ENCODE measurements at places on chromosomes 5 and 9.

DNA sequence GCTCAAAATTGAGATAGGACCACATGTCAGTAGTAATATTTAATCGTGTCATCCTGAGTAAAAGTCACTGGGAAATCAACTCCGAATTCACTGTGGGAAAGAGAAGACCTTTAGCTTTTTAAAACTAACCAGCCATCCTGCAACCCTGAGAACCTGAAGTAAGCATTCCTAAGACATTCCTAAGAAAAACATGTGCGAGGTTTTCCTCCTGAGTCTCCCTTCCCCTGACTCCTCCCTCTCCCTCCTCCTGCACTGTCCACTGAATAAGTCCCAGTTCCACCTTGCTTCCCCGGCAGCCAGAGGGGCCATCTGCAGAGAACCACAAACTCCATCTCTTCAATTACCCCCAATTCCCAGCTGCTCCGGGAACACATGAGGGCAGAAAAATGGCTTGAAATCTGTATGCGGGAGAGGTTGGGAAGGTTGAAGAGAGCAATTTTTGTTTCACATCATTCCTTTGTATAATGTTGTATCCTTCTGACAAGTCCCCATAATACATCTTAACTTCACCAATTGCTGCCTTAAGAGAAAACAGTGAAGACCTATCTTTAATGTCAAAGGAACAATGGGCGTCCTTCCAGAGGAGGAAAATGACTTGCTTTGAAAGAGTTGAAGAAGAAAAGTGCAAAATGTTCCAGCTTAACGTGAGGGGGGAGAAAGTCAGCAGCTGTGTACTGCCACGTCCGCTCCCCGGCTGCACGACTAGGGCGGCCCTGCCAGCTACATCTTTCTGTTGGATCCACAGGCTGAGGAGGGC, 186.3 kb downstream of the ZNF462 start:
- no peak for DNase-seq

GRCh38 chr5:108696951-108697715, 50.6 kb upstream of the FER start:
- no peak for DNase-seq

DNA sequence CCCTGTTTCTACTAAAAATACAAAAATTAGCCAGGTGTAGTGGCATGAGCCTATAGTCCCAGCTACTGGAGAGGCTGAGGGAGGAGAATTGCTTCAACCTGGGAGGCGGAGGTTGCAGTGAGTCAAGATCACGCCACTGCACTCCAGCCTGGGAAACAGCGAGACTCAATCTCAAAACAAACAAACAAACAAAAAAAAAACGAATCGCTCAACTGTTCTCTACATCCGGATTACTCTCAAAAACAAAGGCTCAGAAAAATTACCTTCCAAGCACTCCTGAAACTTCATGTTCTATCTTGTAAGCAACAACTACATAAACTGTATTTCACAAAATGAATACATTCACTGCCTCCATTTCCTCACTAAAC, 14.0 kb downstream of the UBAP2 start:
- DNase-seq = no peak

GRCh38 chr5:13632676-13633075, 311.8 kb downstream of the DNAH5 start:
- peak; percentile 34 for DNase-seq

- DNase-seq = peak; percentile 30
Observed at GRCh38 chr5:79436821-79437220, 77.1 kb downstream of the HOMER1 start.

GRCh38 chr9:103803245-103803644, 290.9 kb upstream of the SMC2 start:
- DNase-seq = no peak

GRCh38 chr9:6611865-6612264, 33.7 kb downstream of the GLDC start:
- DNase-seq = no peak

GRCh38 chr9:69253057-69253456, 72.0 kb upstream of the ENTREP1 start:
- peak; percentile 50 for DNase-seq

DNA sequence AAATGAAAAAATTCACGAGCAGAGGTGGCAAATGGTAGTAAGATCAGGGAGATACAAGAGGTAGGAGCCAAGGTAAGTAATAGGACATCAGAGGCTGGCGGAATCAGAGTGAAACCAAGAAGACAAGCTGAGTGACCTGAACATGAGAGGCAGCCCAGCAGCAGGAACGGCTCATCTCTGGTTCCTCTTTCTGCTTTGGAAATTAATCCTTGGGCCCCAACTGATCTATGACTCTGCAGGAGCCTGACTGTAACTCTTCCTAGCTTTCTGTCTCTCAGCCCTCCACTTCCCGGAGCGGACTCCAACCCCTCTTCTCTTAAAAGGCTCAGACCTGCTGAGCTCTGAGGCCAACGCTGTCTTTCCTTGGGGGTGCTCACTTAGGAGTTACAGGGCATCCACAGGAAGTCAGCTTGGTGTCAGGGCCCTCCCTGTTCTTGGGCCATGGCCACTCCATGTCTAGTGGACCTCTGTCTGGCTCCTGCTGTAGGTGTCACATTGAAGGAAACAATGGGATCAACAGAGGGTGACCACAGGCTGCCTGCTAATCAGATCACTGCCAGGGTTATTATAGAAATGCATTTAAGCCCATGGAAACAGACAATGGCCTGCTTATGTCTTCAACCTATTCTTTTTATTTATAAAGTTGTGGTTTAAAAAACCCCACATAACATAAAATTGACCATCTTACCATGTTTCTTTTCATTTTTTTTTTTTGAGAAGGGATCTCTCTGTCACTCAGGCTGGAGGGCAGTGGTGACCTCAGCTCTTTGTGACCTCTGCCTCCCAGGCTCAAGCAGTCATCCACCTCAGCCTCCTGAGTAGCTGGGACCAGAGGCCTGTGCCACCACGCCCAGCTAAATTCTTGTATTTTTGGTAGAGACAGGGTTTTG, 22.5 kb upstream of the SHB start:
- DNase-seq = no peak

- no peak for DNase-seq
Observed at GRCh38 chr9:3513265-3513818, 12.5 kb downstream of the RFX3 start.

- no peak for DNase-seq
Observed at GRCh38 chr5:134606726-134607125, 25.9 kb downstream of the SAR1B start.

GRCh38 chr5:156093024-156093423, 233.9 kb upstream of the SGCD start:
- no peak for DNase-seq

- no peak for DNase-seq
Observed at GRCh38 chr5:59838067-59838466, 55.5 kb downstream of the PDE4D start.

DNA sequence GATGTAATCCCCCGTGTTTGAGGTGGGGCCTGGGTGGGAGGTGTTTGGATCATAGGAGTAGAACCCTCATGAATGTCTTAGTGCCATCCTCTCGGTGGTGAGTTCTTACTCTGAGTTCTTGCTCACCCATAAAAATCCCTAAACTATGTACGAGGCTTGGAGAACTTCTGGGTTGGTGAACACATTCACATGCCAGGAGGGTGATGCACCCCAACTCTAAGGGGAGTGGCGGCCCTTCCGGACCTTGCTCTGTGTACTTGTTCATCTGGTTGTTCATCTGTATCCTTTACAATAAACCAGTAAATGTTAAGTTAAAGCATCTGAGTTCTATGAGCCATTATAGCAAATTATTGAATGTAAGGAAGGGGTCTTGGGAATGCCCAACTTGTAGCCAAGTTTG, 36.0 kb upstream of the RIC1 start:
- DNase-seq = no peak

DNA sequence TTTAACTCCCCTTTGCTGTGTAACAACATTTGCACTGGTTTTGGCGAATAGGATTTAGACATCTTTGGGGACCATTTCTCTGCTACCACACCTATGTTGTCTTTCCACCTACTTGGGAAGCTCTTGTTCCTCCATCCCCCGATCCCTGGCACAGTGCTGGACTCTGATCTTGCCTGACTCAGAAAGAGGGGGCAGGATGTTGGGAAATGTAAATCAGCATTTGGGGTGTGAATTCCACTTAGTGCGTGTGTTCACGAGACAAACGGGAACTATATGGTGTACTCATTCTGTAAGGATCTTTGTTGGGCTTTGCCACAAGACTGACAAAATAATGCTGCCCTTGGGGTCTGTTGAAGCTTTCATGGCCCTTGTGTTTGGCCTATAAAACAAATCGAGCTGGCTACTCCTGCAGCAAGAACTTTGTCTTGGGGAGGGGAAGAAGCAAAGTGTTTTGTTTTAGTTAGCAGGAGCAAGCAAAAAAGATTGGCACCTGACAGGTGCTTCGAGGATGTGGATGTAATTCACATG, 18.5 kb downstream of the TMEM268 start:
- DNase-seq = no peak

DNA sequence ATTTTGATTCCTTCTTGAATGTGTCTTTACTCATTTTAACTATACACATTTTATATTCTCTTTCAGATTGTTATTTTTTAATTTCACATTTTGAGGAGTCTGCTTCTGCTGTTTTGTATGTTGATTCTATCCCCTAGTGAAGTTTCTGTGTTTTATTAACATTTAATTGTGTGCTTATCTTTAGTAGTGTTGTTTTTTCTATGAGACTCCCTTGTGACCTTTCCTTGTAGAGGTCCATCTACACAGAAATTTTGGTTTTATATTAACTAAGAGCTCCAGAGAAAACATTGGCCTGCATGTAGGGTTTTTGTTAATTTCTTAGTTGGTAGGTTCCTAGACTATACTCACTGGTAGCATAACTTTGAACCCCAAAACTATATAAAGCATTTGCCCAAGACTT, 35.4 kb upstream of the IL13 start:
- no peak for DNase-seq

DNA sequence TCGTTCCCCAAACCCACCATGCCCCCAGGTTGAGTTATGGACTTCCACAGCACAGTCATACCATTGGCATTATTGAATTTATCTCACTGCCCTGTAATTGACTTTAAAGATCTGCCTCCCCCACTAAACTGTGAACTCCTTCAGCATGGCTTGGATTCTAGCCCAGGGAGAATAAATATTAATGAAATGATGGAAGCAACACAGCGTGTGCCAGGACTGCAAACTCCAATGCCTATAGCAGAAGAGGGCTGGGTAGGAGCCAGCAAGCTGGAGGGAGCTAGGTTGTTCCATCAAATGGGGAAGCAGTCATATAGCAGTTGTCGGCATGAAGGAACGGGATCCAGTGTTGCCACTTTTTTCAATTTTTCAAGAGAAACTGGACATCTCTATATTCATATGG, 69.0 kb upstream of the MSX2 start:
- DNase-seq = no peak

GRCh38 chr9:115278326-115279035, 160.5 kb upstream of the TNC start:
- no peak for DNase-seq

- no peak for DNase-seq
Observed at GRCh38 chr9:6632516-6633183, 12.9 kb downstream of the GLDC start.

- peak; percentile 64 for DNase-seq
Observed at GRCh38 chr9:100590481-100590880, 12.6 kb downstream of the CAVIN4 start.

- no peak for DNase-seq
Observed at GRCh38 chr5:107464416-107464815, 206.3 kb downstream of the EFNA5 start.

DNA sequence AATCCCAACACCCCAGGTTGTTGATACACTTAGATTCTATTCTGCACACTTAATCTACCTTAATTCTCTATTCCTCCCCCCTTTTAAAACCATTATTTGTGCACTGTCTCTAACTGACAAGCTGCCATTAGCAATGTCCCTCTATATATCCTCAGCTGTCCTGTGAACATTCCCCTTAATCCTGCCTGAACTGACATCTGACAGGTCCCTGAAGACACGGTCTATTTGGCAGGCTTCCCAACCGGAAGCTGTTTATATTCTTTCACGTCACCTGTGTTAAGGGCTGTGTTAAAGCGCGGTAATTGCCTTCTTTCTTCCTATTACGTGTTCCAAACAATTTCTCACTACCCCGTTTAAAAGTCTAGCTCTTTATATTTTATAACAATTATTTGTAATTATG, 277.3 kb downstream of the CDH9 start:
- DNase-seq = no peak

GRCh38 chr5:114185274-114185673, 176.6 kb upstream of the KCNN2 start:
- peak; percentile 27 for DNase-seq

GRCh38 chr5:61477788-61478187, 145.7 kb downstream of the ZSWIM6 start:
- no peak for DNase-seq

- no peak for DNase-seq
Observed at GRCh38 chr5:59831326-59832010, 62.1 kb downstream of the PDE4D start.

GRCh38 chr9:25602400-25603044, 75.7 kb downstream of the TUSC1 start:
- DNase-seq = no peak
